Right lobe of liver (tissue), 6 donors: ENCODE measurements at places on chromosomes 3 and 15.

GRCh38 chr3:48157202-48157840 is 30.9 kb downstream of the CDC25A start:
- no peak for DNase-seq

DNA sequence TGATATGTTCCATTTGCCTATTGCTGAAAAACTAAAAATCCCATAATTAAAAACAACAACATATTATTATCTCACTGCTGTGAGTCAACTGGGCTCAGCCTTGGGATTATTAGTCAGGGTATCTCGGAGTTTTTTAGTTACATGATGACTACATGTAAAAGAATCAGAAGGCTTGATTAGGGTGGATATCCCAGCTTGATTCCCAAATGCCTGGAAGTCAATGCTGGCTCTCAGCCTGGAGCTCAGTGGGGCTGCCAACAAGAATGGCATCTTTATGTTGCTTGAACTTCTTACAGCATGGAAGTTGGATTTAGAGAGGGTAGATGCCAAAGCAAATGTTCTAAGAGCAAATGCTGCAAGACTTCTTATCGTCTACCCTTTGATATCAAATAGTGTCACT is 278.5 kb downstream of the PLOD2 start:
- no peak for DNase-seq

DNA sequence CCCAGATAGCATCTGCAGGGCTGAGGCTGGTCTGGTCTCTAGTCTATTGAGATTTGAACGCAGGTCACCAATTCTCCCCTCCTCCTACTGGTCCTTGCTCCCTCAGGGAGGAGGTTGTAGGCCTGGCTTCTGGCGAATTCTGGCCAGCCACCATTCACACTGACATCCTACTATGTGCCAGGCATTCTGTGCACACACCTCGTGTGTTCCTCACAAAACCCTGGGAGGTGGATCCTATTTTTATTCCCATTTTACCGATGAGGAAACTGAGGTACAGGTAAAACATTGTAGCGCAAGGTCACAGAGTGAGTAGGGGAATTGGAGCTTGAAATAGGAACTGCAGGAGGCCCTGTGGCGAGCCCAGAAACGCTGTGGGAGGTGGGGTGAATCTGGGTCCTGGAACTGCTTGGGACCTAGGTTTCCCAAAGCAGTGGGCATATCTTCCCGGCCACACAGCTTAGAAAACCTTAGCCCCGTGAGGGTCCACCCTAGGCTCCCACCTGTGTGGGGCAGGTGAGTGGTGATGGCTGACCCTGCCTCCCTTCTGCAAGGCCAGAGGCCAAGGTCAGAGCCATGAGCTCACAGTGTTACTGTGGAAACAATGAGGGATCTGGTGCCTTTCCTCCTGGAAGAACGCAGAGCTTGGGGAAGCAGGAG is 4.8 kb upstream of the ATP2B2 start:
- no peak for DNase-seq

GRCh38 chr3:189490749-189491148 is 140.4 kb upstream of the TP63 start:
- DNase-seq = no peak

- DNase-seq = no peak
Observed at GRCh38 chr3:50354186-50354764, 3.6 kb downstream of the CYB561D2 start.

DNA sequence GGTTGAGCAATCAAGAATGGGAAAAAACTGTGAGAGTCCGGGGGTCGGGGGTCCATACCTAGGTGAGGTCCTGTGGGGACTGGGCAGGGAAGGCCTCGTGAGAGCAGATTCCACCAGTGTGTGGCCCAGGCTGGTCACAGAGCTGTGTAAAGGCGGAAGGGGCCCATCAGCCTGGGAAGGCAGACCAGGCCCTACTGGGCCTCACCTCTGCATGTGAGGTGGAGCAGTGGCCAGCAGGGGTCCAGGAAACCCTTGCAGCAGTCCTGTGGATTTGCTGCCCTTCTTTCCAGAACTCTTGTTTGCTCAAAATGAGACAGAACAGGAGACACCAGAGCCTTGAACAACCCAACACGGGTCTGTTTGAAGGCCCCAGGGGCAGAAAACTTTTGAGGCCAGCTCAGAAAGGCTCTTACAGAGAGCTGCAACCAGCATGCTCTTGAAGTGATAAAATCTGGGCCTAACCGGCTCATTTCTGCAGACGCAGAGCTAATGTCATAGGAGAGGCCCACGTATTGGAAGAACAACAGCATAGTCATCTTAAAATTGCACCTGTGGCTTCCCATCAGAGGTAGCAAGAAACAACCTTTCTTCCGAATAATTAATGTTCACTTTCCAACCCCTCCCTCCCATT is 30.3 kb upstream of the HHATL start:
- no peak for DNase-seq

DNA sequence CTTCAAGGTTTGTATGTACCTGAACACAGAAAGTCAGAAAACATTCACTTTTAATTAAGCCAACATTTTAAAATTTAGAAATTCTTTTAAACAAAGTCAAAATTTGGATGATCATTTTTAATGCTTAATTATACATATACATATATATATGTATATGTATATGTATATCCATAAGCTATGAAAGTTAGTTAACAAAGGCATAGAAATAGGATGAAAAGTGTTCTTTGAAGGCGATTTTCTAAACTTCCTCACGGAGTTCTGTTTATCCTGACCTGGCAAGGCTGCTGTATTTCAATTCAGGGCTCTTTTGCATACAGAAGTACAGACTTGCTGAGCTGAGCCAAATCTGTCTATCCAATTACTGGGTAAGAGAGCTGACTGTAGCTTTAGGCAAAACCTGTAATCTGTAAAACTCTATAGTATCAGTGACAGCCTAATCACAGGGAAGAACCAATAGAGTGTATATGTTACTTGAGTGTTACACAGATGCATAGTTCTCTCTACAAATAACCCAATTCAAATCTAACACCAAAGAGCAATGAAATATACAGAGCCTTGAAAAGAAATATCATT is 32.1 kb upstream of the THRB start:
- no peak for DNase-seq

GRCh38 chr3:65713016-65713415 is 325.7 kb downstream of the MAGI1 start:
- DNase-seq = no peak

DNA sequence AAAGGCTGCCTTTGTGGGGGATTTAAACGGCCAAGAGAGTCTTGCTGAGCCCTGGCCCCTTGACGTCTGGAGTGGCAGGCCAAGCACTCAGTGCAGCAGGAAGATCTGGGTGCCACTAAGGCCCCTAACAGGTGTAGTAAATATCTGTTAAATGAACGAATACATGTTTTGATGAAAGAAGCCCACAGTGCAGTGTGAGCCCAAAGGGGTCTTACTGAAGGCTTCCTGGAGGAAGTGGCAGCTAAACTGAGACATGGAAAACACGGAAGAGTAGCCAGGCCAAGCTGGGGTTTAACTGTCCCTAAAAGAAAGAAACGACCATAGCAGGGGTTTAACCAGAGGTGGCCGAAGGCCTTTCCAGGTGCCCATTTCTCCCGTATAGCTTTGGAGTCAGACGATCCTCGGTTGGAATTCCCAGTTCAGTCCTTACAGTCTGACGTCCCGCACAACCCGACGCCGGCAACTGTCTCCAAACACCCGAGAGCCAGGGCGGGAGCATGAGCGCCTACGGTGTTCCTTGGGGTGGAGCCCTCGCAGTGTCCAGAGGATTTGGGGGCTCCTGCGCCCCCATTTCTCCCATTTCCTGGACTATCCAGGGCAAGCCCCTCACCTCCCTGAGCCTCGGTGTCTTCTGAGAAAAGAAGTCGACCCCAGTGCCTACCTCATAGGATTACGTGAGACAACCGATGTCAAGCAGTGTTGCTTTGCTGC is 910 bp upstream of the ABHD6 start:
- DNase-seq = no peak

GRCh38 chr15:88635318-88635717 is 3.5 kb upstream of the ISG20 start:
- no peak for DNase-seq

DNA sequence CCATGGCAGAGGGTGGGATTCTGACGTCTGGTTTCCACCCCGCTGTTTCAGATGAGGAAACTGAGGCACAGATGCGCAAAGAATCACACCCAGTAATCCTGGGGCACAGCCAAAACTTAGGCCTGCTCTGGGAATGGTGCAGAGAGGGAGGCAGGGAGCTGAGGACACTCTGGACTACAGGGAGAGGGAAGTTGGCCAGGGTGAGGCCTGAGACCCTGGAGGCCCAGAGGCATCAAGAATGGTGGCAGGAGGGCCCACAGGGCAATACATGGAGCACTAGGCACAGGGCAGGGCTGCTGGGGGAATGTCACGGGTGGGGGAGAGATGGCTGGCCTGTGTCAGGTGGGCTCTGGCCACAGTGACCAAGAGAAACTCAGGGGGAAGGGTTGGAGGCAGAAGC is 63.6 kb downstream of the TLE3 start:
- DNase-seq = no peak

GRCh38 chr3:52971895-52972294 is 74.0 kb downstream of the SFMBT1 start:
- DNase-seq = no peak

DNA sequence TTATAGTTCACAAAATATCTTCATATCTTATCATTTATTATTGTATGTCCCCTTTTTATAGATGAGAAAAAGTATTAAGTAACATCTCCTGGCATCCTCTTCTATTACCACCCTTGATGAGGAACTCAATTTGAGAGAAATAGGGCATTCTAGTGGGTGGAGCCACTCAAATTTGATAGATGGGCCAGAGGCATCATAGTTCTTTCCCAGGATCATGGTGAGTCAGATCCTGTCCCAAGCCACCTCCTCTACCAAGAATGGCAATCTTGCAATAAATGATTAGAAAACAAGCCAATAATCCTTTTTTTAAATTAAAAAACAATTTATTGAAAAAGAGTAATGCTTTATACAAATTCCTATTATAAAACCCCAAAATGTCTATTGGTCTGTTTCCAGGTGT is 16.8 kb downstream of the CLDN1 start:
- no peak for DNase-seq

- DNase-seq = no peak
Observed at GRCh38 chr3:78496501-78496900, 1271.3 kb downstream of the ROBO1 start.

DNA sequence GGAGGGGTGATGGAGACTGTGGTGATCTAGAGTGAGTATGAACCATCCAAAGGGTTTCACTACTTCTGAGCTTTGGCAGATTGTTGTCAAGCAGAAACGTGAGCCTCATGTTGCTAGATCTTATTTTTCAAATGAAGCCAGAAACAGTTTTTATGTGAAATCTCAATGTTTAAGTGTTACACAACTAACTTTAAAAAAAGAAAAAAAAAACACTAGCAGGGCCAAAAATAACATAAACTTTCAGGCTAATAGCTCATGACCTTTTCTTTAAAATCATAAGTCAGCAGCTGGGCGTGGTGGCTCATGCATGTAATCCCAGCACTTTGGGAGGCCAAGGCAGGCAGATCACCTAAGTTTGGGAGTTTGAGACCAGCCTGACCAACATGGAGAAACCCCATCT is 2.1 kb upstream of the HTR3D start:
- DNase-seq = no peak

DNA sequence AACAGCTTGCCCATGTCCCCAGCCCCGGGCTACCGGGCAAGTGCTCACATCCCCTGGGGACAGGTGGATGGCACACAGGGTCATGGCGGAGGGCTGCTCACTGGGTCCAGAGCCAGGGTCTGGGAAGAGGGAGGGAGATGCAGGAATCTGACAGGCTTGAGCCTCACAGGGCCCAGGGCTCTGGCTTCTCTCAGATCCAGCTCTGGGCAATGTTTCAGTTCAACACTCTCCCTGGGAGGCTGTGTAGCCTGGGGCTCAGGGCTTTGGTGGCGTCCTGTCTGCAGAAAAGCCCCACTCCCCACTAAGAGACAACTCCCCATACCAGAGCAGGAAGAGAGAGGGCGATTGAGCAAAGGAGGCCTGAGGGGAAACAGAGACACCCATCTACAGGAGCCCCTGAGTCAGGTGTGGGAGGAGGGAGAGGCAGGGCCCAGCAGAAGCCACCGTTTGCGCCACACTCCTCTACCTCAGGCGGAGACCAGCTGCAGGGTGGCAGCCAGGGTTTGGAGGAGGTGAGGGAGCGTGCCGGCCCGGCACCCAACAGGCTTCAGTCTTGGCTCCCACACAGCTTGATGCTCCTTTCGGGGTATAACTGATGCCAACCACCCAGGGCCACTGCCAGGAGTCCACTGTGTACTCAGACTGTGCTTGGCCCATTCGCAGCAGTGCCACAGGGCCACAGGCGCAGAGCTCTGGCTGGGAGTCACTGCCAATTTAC is 16.8 kb upstream of the SRP14 start:
- peak; percentile 93 for DNase-seq

DNA sequence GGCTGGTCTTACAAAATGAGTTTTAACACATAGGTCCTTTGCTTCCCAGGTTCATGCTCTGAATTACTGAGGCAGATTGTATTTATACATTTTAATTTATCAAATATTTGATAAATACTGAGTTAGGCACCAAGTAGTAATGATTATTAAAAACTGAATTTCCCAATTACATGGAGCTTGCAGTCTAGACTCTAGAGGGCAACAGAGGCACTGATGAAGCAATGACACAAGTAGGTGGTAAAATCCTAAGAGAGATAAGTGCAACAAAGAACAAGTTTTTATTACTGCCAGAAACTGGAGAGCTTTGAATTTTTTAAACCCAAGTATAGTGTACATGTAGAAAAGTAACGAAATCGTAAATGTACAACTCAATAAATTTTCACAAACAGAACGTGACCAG is 406.2 kb upstream of the RARB start:
- no peak for DNase-seq

DNA sequence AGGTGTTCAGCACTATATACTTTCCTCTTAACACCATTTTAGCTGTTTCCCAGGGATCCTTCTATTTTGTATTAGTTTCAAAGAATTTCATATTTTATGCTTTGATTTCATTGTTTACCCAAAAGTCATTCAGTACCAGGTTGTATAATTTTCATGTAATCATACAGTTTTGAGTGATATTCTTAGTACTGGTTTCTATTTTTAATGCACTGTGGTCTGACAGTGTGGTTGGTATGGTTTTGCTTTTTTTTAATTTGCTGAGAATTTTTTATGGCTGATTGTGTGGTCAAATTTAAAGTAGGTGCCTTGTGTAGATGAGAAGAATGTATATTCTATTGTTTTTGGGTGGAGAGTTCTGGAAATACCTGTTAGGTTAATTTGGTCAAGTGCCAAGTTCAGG is 323.4 kb upstream of the EPHA6 start:
- no peak for DNase-seq

DNA sequence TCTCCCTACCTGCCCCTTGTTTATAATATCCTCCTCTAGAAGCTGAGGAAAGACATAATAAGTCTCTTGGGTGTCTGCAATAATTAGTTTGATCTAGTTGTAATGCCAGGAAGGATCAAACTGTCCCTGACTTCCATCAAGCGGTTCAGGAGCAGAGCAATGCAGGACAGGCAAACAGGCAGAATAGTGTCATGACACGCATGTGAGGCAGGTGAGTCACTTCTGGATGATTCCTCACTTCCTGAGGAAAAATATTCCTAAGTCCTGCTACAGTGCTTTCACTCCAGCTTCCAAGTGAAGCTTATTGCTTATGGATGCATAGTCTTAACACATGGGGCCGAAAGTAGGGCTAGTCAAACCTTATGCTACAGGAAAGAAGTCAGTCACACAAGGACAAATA is 85.8 kb downstream of the GREM1 start:
- no peak for DNase-seq

- DNase-seq = no peak
Observed at GRCh38 chr3:30169487-30169886, 436.9 kb upstream of the TGFBR2 start.
